Left renal pelvis (tissue), 4 donors: ENCODE measurements at places on chromosomes 12 and 14. TPM values are rescaled to one million over a fixed set of nuclear protein-coding genes. Genes with fewer than 3 reads are reported as not detected.

DNA sequence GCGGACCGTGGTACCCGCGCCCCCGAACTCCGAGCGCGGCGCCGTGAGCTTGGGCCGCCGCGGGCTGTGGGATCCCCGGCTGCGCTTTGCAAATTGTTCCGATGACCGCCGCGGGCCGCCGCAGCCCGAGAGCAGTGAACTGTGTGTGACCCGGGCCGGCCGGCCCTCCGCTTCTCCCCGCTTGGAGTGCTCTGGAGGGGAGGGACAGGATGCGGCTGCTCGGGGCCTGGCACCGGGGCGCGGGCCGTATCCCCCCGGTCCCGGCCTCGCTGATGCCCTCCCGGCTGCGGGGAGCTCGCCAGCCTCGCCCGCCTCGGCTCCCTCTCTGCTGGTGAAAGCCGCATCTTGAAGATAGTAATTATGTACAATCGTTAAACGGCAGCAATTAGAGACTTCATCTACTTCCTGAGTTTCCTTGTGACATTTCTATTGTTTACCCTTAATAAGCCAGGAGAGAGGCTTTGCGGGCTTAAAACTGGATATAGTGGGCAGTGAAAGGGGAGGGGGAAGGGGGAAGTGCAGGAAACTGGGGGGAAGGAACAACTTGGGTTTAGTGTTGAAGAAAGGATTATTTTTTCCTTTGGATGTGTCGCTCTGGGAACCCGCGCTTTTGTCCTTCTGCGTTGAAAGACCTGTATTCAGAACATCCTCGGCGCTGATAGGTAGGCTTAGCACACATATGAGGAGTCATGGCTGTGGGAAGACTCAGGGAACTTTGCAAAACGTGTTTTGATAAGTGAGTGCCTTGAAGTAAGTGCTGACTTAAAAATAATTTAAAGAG lies 1.2 kb downstream of the PELI2 start:
- no peak for DNase-seq

DNA sequence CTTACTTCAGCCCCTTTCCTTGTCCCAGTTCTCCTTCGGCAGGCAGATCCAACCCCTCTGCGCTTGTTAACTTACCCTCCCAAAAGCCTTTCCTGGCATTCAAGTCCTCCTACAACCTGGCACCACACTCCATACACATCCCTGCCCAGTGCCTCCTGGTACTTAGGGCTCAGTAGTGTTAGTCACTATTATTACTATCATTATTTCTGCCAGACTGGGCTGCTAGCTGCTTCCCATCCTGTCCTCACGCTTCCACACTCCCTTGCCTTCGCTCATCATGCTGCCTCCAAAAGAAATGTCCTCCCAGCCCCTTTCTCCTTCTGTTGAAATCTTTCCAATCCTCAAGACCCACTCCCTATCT lies 1.6 kb upstream of the HDAC7 start:
- no peak for DNase-seq

DNA sequence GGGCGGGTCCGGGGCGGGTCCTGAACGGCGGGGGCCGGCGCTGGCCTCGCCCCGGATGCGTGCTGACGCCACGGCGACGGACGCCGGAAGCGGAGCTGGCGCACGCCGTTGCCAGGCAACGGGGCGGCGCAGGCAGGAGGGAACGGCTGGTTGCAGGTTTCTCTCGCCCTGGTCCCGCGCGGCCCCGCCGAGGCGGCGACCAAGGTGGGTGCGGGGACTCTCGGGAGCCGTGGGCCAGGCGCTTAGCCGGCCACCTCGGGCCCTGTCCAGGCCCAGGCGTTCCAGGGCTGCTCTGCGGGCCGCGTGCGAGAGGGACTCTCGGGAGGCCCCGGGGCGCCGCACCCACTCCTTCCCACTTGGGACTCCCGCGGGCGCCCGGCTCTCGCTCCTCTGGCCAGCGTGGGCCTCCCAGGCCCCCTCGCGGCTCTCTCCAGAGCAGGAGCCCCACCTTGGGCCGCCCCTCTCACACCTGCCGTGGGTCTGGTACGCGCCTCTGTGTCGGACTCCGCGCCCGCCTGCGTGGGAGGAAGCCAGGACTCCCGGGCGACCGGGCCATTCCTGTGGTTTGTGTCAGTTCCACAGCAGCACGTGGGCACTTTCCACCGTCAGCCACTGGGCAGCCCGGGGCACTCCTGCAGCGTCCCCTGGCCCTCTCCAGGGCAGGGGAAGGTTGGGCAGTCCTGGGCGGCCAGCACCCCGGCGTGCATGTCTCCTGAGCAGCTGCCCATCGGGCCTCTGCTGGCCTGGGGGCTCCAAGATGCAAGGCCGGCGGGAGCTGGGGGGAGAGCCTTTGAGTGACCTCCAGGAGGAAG lies at the start of gene CLBA1:
Gene CLBA1 (plus strand): TSS at position 114 of the 812 bp plus-strand sequence. CDS start 644 bp downstream, at position 758.
- DNase-seq: peak; percentile 79

- DNase-seq: no peak
These were observed 26.5 kb upstream of the CORO1C start for GRCh38 chr12:108757856-108758255.

DNA sequence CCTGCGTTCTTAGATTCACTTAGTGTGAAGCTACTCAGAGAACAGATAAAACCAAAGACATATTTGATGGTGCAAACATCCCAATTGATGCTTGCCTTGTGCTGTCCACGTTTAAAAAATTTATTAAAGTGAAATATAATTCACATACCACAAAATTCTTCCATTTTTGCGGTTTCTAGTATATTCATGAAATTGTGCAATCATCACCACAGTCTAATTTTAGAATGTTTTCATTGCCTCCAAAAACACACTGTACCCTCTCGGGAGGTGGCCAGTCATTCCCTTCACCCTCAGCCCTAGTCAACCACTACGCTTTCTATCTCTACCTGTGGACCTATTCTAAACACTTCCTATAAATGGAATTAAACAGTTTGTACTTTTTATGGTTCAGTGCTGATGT lies 1109.2 kb downstream of the FLRT2 start:
- DNase-seq: no peak

DNA sequence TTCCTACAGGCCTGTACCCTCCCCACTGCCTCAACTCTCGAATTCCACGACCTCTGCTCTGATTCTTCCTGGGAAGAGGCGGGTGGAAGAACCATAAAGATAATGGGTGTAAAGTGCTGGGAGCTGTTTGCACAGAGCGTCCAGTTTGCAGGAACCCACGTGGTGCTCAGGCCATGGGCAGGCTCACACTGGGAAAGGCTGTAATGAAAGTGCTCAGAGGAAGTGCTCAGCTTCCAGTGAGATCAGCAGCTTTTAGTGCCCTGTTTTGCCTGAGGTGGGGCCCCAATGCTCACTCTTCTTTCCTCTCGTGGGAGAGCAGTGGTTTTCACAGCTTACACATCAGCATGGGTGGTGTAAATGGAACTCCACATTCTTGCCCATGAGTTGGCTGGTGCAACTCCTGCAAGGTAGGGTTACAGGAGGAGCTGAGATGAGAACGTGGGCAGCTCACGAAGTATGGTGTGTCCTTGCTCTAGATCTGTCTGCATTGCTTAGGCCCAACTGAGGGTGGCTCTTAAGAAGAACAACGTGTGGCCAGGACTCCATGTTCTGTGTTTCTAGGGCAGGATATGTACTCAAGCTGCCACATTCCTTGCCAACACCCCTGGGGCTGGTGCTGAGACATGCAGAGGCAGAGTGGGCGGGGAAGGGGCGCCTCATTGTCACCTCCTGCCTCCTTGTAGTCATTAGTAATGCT lies 2.9 kb downstream of the TMEM63C start:
- no peak for DNase-seq

GRCh38 chr14:88204221-88204620 lies 118.8 kb downstream of the KCNK10 start:
- no peak for DNase-seq

- no peak for DNase-seq
These were observed 398.8 kb downstream of the SEC23A start for GRCh38 chr14:38704220-38704619.

DNA sequence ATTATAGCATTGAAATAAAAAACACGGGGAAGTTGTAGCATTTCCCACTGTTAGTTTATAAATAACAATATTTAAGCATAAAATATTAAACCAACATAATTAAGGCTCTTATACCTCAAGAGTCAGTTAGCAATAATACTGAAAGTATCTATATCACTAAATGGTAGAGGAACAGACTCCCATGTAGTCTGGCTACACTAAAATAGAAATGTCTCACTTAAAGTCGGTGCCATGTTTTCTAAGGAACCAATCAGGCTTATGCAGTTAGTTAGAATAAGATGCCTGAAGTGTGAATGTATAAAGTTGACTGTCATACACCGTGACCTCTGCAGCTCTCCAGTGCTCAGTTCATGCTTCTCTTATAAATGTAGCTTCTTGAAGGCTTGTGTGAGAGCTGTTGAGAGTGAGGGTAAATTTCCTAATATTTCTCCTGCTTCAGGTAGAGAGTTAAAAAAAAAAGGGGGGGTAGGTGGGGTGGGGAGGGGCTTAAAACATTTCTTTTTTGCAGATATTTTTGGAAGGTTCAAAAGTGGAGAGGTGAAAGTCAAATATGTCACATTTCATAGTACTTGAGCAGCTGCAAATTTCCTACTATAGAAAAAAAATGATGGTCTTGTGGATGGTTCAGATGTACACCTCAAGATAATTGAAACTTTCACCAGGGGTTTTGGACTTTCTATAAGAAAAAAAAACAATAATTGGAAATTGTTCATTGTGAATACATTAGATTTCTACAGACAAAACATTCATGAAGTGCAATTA lies 64.5 kb downstream of the PTCSC3 start:
- DNase-seq: no peak

DNA sequence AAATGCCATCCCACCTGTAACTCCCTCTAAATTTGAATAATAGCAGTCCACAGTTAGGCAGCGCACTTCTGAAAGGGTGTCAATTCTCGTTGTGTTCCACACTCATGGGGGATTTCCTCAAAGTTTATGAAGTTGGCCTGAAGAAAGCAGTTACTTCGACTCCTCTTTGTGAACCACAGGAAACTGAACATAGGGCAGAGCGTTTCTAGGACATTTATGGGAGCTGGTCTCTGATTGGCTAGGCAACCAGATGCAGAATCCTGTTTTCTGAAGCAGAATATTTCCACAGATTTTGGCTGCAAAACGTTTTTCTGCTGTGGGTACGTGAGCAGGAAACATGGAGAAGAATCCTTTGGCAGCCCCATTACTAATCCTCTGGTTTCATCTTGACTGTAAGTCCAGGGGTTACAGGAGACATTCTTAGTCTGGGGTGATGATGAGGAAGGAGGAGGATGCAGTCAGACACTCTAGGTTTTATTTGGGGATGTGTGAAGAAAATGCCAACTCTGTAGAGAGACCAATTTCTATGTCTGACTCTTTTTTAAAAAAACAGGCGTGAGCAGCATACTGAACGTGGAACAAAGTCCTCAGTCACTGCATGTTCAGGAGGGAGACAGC lies 431.5 kb upstream of the OR4E1 start:
- no peak for DNase-seq

DNA sequence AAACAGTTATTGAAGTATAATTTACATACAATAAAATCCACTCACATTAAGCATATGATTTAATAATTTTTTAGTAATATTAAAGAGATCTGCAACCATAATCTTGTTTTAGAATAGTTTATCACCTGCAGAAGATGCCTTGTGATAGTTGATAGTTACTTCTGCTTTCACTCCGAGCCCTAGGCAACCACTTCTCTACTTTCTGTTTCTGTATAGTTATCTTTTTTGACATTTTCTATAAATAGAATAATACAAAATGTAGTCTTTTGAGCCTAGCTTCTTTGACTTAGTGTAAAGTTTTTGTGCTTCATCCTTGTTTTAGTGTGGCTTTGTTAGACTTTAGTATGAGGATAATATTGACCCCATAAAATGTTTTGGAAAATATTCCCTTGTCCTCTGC lies 111.0 kb downstream of the MNAT1 start:
- DNase-seq: no peak

Gene PLD4
- polyA plus RNA-seq: 4.4 TPM

Gene RNU6-8
- polyA plus RNA-seq: not detected

Gene RND1
- polyA plus RNA-seq: 3.1 TPM

Gene CIDEB
- 24.4 TPM for polyA plus RNA-seq

Gene BIN2
- polyA plus RNA-seq: 3.8 TPM

Gene CTDSP2
- polyA plus RNA-seq: 272 TPM

Gene FBXO34
- polyA plus RNA-seq: 38.0 TPM
